ENCODE measurements at places on chromosomes 13 and 19.

DNA sequence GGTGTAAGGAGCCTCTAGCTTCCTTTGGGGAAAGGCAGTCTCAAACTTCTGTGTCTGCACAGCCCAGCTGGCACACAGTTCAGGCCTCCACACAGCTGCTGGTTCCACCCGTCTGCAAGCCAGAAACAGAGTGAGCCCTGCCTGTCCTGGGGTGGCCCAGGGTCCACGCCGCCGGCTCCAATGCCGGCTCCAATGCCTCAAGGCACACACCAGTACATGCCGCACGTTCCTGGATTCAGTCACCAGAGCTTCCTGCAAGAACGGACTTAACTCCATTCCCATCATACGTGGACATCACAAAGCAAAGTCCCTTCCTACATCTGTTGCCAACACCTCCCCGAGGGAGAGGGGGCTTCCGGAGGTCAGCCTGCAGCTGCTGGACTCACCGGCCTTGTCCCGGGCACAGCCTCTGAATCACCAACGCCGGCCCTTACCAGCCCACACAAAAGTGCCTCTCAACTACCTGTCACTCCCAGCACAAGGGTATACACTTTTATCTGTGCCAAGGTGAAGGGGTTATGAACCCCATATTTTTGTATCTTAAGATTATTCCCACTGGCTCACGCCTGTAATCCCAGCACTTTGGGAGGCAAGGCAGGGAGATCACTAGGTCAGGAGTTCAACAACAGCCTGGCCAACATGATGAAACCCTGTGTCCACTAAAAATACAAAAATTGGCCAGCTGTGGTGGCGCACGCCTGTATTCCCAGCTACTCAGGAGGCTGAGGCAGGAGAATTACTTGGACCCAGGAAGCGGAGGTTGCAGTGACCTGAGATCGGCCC lies 8.5 kb downstream of the SH3GL1 start:
- DNase-seq, result no peak

DNA sequence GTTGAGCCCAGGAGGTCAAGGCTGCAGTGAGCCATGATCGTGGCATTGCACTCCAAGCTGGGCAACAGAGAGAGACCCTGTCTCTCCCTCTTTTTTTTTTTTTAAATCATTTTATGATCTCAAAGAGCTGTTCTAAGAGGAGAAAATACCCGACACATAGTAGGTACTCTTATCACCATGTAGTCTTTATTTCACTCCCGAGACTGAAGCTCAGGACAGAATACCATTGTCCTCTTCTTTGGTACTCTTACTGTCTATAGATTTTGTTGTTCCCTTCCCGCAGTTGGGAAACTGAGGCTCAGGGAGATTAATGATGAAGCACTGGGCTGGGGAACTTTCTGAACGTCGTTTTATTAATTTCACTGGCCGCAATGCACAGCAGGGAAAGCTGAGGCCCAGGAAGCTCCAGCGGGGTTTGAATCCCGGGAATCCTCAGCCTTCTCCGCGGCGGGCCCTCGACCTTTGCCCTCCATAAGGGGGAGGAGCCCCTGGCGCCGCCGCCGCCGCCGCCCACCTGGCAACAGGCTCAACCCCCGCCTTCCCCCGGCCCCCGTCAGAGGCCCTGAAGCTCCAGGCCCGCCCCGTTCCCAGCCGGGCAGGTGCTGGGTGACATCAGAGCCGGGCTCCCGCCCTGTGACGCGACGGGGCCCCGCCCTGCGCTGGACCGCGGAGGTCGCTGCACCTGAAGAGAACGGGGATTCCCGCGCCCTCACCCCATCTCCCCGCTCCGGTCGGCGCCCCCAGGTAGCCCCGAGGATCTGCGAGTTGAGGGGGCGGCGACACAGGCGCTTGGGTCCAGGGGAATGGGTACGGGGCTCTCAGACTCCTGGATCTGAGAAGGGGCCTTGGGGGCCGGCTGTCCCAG lies 1.6 kb downstream of the MYH14 start:
- DNase-seq, result no peak

GRCh38 chr19:39448271-39448670 lies 2.9 kb downstream of the SUPT5H start:
- DNase-seq, result no peak

DNA sequence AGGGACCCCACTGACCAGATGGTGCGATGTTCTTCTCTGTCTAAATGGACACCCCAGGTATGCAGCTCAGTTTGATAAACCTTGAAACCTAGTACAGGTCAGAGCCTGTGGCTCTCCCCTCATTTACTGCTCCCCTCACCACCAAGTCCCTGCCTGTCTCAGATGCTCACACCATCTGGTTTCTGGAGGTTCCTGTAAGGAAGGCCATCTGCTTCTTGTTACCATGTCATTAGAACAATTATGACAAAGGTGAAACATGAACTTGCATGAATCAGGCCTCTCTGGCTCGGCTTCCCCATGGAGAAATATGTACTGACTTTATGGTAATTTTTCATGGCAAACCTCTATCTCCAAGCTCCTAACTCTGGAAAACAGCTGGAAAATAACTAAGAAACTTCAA lies 965.7 kb downstream of the UQCRFS1 start:
- DNase-seq, result no peak

DNA sequence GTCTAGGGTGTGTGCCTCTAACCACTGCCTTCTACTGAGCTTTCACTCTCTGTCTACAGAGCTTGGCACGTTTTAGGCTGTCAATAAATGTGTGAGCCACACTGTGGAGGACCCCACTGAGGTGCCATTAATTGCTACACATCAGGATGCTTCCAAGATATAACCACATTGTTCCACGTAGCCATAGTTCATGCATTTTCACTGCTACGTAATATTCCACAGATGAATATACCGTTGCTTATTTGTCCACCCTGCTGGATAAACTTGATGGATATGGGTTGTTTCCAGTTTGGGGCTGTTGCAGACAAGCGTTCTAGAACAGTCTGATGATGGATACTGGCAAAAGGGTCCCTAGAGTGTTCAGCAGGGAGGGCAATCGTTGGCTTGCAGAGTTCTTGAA lies 11.3 kb upstream of the NUMBL start:
- no peak for DNase-seq

DNA sequence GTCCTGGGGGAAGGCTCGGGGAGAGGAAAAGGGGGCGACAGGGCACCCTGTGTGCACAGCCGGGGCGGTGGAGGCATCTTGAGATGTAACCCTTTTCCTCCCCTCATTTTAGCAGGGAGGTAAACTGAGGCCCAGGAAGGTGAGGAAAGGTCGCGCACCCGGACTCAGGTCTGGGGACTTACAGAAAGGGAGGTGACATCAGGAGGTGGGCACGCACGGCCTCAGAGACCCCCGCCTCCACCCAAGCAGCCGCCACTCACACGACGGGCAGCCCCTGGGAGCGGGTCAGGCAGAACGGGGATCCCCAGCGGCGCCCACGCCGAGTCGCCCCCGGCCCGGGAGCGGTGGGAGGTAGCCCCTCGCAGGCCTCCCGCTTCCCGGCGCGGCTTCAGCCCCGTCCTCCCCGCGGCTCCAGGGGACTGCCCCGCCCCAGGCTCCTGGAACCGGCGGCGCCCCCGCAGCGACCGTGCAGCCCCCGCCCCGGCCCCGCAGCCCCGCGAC lies 477 bp downstream of the PIP5K1C start:
- no peak for DNase-seq

DNA sequence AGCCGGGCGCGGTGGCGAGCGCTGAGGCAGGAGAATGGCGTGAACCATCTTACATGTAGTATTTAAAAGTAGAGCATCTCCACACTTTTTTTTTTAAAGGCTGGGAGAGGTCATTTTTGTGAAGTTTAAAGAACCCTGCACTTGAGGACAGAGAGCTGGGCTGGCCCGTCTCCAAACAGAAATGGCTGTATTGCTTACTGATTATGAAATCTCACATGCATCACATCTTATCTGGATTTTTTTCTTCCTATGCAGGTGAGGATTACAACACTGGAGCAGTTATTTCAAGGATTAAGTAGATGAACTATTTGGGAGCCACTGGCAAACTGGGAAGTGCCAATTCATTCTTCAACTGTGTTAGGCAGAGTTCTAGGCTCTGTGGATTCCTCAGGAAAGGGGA lies 59.5 kb downstream of the TEX26 start:
- no peak for DNase-seq

GRCh38 chr19:52535771-52536447 lies 8.4 kb downstream of the ZNF808 start:
- no peak for DNase-seq

DNA sequence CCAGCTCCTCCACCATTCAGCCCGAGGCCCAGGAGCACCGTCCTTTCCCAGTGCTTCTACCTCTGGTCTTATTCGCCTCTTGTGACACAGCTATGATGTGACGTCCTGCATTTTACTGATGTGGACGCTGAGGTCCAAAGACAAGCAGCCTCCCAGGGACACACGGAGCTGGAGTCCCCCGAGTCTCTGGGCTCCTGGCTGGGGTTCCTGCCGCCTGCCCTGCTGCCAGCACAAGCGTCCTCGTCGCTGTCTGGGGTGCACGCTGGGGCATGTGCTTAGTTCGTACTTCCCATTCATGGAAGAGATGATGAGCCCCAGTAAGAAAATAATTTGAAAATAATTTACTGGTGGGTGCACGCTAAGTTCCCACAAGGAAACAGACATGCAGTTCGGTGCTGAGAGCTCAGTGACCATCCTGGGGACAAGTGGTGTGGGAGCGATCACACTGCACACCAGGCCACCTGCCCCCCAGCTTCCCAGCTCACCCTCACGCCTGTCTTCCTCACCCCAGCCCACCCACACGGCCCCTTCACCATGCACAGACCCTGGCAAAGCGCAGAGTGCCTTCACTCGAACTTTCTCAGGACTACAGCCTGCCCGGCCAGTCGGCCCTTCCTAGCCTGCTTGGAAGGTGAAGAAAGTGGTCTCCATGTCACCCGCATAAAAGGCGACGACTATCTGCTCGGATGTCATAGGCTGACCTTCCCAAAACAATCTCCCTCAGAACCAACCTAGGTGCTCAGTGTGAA lies 14.2 kb upstream of the CFAP97D2 start:
- no peak for DNase-seq

GRCh38 chr13:19618977-19619376 lies 14.5 kb upstream of the MPHOSPH8 start:
- no peak for DNase-seq

DNA sequence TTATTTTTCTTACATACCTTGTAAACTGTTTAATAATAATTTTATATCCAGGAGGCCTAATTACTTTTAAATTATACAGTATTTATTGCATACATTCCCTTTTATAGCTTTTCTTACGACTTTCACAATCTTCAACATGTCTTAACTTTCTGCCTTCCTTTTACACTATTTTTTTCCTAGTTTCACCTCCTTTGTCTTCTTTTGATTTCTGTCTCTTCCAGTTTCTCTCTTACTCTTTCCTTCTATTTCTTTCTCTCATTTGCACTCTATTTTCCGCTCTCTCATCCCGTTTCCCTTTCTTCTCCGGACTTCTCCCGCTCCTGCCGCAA lies 11.5 kb downstream of the ZNF552 start:
- DNase-seq, result no peak

DNA sequence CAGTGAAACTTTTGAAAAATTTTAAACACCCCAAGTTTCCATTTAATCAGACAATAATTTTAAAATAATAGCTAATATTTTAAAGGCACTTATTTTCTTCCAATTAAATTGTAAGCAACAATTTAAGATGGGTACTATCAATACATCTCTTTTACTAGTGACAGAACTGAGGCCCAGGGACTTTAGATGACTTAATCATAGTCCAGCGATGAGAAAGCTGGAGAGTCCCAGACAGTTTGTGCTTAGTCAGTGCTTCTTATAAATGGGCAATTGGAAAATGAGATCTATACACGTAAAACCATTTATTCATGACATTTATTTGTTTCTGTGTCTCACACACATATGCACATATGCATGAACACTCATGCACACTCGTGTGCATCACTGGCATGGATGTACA lies 2063.5 kb downstream of the PCDH9 start:
- no peak for DNase-seq

DNA sequence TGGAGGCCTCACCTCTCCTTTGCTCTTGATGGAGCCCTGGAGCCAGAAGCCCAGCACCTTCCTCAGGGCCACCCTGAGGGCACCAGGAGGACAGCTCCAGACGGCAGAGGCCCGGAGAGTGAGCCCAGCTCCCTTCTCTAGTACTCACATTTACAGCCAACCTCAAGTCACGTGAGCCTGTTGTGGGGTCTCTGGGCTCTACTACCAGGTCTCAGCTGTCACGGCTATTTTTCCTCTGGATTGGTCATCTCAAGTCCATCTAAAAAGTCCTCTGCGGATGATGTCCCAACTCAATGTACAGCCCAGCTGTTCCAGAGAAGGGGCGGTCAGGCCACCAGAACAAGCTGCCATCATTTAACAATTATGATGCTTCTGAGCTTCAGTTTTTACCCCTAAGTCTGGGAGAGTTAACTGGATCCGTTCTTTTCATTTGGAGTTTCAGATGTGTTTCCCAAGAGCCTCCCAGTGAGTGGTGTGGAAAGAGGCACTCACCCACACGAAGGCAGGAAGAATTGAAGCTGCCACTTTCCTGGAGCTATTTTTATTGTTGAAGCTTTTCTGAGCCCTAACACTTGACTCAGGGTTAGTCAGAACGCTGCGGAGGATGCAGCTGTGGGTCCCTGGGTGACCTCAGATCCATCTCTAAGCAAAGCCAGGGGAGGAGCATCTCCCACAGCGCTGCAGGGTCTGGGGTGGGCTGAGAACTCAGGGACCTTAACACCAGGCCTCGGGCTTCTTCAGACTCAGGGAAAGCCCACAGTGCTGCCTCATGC lies 143.5 kb upstream of the UBL3 start:
- no peak for DNase-seq

DNA sequence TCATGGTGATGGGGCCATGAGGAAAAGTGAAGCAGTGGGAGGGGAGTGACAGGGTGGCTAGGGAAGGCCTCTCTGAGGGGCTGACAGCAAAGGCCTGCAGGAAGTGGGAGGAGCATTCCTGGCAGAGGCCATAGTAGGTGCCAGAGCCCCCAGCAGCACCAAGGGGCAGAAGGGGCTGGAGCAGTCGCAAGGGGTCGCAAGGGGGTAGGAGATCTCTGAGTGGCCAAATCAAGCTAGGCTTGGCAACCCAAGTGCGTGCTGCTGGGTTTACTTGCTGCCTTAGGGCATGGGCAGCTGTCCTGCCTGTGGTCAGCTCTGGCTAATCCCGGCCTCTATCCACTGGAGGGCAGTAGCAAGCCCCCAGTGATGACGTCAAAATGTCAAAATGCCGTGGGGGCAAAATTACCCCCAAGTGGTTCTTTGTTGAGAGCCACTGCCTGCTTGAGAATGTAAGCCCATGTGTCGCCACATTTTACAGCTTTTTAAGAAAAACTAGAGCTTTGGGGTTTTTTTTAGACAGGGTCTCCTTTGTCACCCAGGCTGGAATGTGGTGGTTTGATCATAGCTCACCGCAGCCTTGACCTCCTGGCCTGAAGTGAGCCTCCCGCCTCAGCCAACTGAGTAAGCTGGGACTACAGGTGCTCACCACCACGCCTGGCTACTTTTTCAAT lies 11.8 kb downstream of the CCDC97 start:
- no peak for DNase-seq
